Activated CD8-positive, alpha-beta memory T cell treated with anti-CD3 and anti-CD28 coated beads, Interleukin-2, amount 10 ng/mL, durations not matched to agents 7 days and 5 days (primary cell): ENCODE measurements at places on chromosomes 6 and 20. TPM values are rescaled to one million over a fixed set of nuclear protein-coding genes. Genes with fewer than 3 reads are reported as not detected.

DNA sequence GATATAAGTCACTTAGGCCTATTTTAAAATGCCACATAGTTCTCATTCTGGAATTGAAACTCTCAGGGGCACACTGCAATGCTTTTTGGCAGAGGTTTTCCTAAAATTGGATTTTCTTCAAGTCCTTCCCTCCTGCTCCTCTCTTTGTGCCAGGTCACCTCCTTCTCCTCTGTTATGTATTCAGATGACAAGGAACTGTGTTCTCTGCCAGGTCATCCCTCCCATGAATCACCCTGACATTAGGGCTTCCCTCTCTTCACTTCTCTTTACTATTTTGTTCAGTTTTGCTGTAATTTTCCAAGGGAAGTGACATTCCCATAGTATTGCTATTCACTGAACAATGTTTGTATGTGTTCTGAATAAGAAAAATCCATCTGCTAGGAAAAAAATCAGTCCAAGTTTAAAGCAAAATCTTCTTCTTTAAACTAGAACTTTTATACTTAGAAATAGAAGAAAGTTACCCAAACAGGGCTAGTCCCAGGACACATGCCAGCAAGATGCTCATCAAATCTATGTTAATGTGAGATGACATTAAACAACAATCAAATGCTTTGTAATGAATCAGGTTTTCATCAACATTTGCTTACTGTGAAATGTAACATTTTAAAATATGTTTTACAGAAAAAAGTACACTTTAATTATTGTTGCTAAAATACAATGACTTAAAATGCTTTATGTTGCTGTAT is 461.1 kb downstream of the MMUT start:
- H3K27ac ChIP-seq = no peak overlapping the region
- DNase-seq = no peak
- H3K4me3 ChIP-seq = no peak overlapping the region
- no peaks in the 10 kb centered on the region for H3K4me1 ChIP-seq
- no peaks in the 10 kb centered on the region for H3K27me3 ChIP-seq
- no peaks in the 10 kb centered on the region for H3K36me3 ChIP-seq

GRCh38 chr20:1533059-1533458 is 24.4 kb downstream of the SIRPD start:
- H3K27ac ChIP-seq = no peak overlapping the region
- peaks cover 18% of the 10 kb centered on the region for H3K27me3 ChIP-seq
- H3K36me3 ChIP-seq = peaks cover 2% of the 10 kb centered on the region
- DNase-seq = no peak

GRCh38 chr6:156827382-156827781 is 50.2 kb downstream of the ARID1B start:
- H3K4me1 ChIP-seq = peaks cover 26% of the 10 kb centered on the region
- DNase-seq = no peak
- peaks cover 14% of the 10 kb centered on the region for H3K36me3 ChIP-seq
- H3K27me3 ChIP-seq = no peaks in the 10 kb centered on the region
- H3K4me3 ChIP-seq = no peak overlapping the region

DNA sequence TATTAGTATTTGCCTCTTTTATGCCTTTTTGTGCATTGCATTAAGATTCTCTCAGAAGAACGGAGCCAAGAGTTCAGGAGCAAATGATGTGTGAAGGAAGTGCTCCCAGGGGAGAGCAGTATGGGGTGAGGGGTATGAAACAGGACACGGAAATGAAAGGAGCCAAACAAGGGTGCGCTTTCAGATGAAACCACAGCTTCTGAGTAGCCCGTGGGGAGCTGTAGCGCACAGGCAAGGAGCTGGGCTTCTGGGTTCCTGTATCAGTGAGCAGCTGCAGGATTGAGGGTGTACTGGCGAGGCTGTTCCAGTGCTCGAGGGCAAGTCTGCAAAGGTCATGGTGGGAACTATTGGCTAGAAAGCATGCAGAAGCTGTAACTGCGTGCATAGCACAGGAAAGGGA is 25.4 kb downstream of the ANKEF1 start:
- H3K27me3 ChIP-seq = peaks cover 5% of the 10 kb centered on the region
- no peaks in the 10 kb centered on the region for H3K4me1 ChIP-seq
- no peak for DNase-seq

- no peaks in the 10 kb centered on the region for H3K27me3 ChIP-seq
- no peak overlapping the region for H3K27ac ChIP-seq
- H3K4me3 ChIP-seq = no peak overlapping the region
Observed at GRCh38 chr20:57922083-57922482, 212.3 kb upstream of the PMEPA1 start.

GRCh38 chr6:71887006-71887743 is 825 bp downstream of the RIMS1 start:
- H3K4me1 ChIP-seq = peaks cover 2% of the 10 kb centered on the region
- no peak for DNase-seq
- H3K36me3 ChIP-seq = peaks cover 2% of the 10 kb centered on the region
- H3K27me3 ChIP-seq = peaks cover 23% of the 10 kb centered on the region
- H3K27ac ChIP-seq = no peak overlapping the region

DNA sequence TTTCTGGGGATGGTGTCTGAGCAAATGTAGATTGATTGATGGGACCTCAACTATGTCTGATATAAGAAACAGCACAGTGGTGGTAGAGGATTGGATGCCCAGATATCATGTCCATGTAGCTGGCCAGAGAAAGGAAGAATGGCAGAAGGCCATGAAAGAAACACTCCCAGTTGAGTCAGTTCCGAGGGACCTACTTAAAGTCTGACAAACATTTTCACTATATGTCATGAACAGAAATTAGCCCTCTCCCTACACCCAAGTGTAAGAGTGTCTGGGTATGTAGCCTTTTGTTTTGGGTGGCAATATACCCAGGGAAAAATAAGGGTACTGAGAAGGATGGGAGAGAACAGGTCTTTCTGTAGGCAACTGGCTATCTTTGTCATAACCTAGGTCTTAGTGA is 434.2 kb downstream of the BCKDHB start:
- no peak for DNase-seq
- no peak overlapping the region for H3K27ac ChIP-seq
- H3K27me3 ChIP-seq = no peaks in the 10 kb centered on the region
- peaks cover 14% of the 10 kb centered on the region for H3K36me3 ChIP-seq
- no peak overlapping the region for H3K4me3 ChIP-seq

DNA sequence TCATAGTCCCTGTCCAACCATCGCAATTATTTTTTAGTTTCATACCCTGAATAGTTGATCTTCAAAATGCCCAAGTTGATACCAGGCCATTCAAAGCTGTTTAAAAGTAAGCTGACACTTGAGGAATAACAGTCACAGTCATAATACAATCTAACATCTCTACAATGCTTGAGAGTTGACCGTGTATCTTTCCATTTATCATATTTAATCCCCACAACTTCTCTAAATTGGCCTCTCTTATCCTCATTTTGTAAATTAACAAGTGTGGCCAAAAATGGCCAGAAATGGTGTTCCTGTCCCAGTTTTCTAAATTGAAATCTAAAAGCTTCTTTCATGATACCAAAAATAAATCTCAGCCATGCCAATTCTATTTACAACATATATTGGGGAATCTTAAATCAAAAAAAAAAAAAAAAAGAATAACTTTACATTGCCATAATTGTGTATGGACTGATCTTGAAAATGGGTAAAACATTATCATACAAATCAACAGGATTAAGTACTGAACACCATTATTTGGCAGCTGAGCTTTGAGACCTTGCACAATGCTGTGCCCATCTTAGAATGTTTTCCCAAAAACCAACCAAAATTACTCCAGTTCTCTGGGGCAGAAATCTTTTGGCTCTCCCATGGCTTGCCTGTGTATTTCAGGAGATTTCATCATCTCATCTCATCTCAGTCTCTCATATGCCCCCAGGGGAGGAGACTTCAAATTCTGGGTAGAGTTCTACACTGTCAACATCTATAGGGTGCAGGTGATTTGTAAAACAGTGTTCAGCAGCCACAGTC is 448.7 kb upstream of the JARID2 start:
- H3K27ac ChIP-seq = no peak overlapping the region
- H3K4me1 ChIP-seq = no peaks in the 10 kb centered on the region
- H3K36me3 ChIP-seq = no peaks in the 10 kb centered on the region
- H3K4me3 ChIP-seq = no peak overlapping the region
- peaks cover 3% of the 10 kb centered on the region for H3K27me3 ChIP-seq

DNA sequence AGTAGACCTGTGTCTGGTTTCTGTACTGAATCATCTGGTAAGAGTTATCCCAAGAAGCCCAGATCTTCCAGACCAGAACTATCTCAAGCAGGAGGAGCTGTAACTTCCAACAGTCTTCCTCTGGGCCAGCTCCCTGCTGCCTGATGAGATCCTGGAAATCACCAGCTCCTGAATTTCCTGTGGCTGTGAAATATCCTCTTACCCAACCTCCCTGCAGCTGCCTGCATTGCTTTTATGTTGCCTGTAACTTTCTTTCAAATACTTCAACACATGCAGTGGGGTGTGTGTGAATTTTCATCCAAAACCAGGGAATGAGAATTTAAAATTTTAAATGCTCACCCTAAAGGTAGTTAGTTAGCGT is 160.5 kb upstream of the LAMP5 start:
- no peaks in the 10 kb centered on the region for H3K27me3 ChIP-seq
- no peak overlapping the region for H3K27ac ChIP-seq
- H3K36me3 ChIP-seq = no peaks in the 10 kb centered on the region
- H3K4me3 ChIP-seq = no peak overlapping the region

DNA sequence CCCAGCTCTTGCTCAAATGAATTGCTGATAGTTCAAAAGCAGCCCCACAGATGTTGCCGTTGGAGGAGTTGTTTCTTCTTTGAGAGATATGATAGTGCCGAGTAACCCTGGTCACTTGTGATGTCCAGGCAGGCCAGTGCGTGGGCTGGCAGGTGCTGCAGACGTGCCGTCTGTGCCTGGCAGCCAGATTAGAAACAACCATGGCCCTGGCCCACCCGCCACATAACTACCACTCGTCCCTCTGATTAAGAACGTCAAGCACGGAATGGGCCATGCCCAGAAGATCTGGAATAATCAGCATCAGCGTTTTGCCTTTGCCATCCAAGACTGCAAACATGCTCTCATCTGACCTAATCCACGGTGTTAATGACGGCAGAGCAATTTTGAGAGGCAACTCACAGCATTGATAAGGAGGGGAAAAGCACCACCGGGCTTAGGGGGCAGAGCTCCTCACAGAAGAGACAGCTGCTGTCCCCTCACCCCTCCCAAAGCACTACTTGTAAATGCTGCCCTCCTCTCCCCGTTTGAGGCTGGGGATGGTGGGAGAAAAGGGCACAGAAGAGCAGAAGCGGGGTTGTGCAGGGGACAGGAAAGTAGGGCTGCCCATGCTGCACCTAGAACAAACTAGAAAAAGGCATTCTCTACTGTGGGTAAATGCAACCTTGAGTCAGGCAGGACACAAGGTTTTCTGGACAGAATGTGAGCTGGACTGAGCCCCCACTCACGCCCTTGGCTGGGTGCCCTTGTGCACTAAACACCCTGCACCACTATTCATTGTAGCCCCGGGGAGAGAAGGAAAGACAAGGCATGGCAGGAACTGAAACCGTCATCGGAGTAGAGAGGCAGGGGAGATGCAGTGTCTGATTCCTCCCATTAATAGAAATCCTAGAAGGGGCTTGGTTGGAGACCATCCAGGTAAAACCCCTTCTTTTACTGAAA is 5.3 kb upstream of the CPNE5 start:
- DNase-seq = no peak
- H3K4me3 ChIP-seq = no peak overlapping the region
- no peak overlapping the region for H3K27ac ChIP-seq
- H3K4me1 ChIP-seq = peaks cover 9% of the 10 kb centered on the region
- H3K27me3 ChIP-seq = peaks cover 14% of the 10 kb centered on the region

- H3K27me3 ChIP-seq = no peaks in the 10 kb centered on the region
- no peak overlapping the region for H3K4me3 ChIP-seq
- peaks cover 6% of the 10 kb centered on the region for H3K4me1 ChIP-seq
- no peak for DNase-seq
- H3K27ac ChIP-seq = no peak overlapping the region
- no peaks in the 10 kb centered on the region for H3K36me3 ChIP-seq
Observed at GRCh38 chr6:32815115-32815514, 1.7 kb downstream of the HLA-DOB start.

Gene ADAM33
- not detected for total RNA-seq

Gene ULBP2
- 0.99 TPM for total RNA-seq

Gene CLDN20
- total RNA-seq = not detected

Gene SLC24A3
- total RNA-seq = not detected

Gene CD109
- total RNA-seq = 11.2 TPM

Gene HDDC2
- 57.8 TPM for total RNA-seq
